ENCODE measurements at places on chromosomes 6 and 20.

DNA sequence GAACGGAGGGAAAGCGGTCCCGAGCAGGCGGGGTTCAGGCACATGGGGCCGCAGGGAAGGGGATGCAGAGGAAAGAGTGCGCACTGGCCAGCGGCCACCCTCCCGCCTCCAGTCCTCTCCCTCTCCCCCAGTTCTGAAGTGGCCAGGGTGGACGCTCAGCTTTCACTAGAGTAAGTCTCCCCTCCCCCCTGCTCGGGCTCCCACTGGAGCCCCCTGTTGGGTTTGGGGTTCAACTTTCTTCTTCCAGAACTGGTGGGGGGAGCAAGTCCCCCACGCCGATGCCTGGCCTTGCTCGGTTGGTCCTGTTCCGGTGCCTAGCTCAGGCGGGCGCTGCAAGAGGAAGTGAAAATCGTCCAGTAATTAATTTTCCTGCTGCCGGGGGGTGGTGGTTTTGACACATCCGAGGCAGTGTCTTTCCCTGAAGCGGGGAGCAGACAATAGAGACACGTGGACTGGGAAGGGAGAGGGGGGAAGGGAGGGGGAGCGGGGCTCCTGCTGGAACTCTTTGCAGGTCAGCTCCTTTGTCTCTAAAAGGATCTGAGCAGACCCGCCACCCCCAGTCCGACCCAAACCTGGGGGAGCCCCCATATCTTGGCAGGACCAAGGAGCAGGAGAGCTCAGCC, 824 bp upstream of the SCRT2 start:
- no peak for DNase-seq

GRCh38 chr20:59178983-59179595, 15.5 kb downstream of the ZNF831 start:
- DNase-seq: no peak

DNA sequence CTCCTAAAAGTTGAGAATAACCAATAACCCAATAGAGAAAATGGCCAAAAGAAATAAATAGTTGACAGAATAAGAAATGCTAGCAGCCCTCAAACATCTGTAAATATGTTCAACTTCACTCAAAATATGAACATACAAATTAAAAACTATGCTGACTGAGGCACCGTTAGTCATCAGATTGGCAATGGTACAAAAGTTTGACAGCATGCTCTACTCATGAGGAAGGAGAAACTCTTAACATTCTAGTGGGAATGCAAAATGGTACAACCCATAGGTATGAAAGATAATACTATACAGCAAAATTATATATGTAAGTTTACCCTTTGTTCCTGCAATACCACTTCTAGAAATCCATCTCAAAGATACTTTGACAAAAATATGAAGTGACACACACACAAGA, 1.6 kb upstream of the ZSCAN12 start:
- no peak for DNase-seq

- DNase-seq: no peak
These were observed 82.5 kb upstream of the BHLHE23 start for GRCh38 chr20:63089051-63089907.

DNA sequence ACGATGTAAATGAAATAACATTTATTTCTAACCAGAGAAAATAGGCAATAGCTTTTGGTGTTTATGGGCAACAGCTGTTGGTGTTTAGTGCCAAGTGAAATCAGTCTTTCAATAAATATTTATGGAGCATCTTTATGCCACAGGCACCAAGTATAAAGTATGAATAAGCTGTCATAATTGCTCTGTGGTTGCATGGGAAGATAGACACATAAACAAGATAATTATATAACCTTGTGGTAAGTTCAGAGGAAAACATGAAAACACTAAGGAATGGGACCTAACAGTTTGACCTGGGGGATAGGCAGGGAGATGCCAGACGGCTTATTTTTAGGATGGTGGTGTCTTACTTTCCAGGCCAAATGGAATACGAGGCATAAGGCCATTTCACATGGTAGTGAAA, 110.9 kb downstream of the GFRAL start:
- DNase-seq: no peak

- no peak for DNase-seq
These were observed 82.2 kb downstream of the PRDM1 start for GRCh38 chr6:106168097-106168888.

GRCh38 chr20:24939036-24939435, 10.0 kb upstream of the CST7 start:
- DNase-seq: no peak

GRCh38 chr20:59064214-59064722, 21.7 kb upstream of the PRELID3B start:
- no peak for DNase-seq

- no peak for DNase-seq
These were observed 33.2 kb upstream of the ANKRD60 start for GRCh38 chr20:58261660-58262059.

GRCh38 chr20:21615617-21616080, 89.8 kb upstream of the PAX1 start:
- peak; percentile 22 for DNase-seq

GRCh38 chr6:73157870-73158269, 67.4 kb downstream of the KHDC1L start:
- DNase-seq: no peak

- DNase-seq: no peak
These were observed 29.8 kb downstream of the EPM2A start for GRCh38 chr6:145705561-145705960.

DNA sequence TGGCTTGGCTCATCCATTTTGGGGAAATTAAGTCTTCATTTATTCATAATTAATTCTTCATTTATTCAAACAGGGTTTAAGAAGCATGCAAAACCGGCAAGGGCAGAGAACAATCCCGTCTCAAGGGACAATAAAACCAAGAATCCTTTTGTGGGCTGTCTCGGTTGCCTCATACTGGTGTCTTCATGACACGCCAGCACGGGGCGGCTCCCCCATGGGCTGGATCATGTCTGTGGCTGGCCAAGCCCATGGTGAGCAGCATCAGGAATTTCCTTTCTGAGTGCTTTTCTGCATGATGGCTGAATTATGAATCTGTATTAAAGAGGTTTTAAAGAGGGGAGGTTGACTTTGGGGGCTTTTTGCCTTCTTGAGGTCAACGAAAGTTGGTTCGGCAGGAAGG, 38.3 kb upstream of the DUSP22 start:
- no peak for DNase-seq

- no peak for DNase-seq
These were observed 388.3 kb downstream of the BMP2 start for GRCh38 chr20:7155794-7156193.

DNA sequence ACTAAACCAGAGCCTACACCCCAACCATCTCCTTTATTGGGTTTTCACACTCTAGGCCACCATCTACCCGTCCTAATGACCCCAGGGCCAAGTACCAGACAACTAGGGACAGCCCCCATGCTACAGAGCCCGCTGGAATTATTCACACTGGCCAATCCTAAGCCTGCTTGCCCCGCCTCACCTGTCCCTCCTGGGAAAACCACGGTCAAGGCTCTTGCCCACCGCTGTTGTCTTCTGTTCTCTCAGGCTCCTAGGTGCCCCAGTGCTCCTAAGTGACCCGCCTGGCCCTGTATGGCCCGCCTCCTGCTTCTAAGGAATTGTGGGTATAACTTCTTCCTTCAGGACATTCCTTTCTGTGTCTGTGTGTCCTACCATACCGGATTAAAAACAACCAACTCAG, 453.4 kb downstream of the CD83 start:
- no peak for DNase-seq

GRCh38 chr6:117591405-117591804, 10.9 kb downstream of the GOPC start:
- no peak for DNase-seq

DNA sequence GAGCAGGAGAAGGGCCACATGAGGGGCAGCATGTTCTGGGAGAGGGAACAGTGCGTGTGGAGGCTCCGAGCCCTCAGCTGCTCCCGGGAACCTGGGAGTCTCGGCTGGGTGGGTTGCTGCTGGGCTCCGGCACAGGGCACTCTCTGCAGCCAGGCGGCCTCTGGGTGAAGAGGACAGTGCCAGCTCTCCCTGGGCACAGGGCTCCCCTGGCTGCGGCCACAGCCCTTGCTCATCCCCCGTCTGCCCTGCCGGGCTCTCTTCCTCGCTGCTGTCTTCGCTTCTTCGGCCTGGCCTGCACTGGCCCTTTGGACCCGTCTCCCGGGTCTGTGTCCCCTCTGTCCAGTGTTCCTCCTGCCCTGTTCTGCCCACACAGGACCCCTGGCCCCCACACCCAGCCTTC, 48.2 kb downstream of the CDH4 start:
- DNase-seq: no peak

DNA sequence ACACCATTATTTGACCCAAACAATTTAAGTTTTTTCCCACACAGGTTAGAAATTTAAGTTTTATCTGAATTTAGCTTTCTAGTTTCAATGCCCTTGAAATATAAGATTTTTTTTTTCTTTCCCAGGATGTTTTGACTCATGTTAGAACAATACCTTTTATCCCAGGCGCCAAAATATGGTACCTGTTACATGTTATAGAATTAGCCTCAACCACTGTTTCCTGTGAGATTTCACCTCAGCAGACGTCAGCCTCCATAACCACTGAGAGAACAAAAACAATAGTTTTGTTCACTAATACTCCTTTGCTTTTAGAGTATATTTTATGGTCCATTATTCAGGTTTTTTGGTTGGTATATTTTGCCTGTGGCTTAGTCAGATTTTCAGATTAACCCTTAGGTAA, 302.9 kb downstream of the CDKAL1 start:
- DNase-seq: peak; percentile 11

GRCh38 chr6:140025171-140025570, 650.7 kb upstream of the CITED2 start:
- no peak for DNase-seq

- no peak for DNase-seq
These were observed 134.3 kb downstream of the PXDC1 start for GRCh38 chr6:3617192-3617631.

GRCh38 chr6:139640448-139640847, 266.0 kb upstream of the CITED2 start:
- DNase-seq: no peak

DNA sequence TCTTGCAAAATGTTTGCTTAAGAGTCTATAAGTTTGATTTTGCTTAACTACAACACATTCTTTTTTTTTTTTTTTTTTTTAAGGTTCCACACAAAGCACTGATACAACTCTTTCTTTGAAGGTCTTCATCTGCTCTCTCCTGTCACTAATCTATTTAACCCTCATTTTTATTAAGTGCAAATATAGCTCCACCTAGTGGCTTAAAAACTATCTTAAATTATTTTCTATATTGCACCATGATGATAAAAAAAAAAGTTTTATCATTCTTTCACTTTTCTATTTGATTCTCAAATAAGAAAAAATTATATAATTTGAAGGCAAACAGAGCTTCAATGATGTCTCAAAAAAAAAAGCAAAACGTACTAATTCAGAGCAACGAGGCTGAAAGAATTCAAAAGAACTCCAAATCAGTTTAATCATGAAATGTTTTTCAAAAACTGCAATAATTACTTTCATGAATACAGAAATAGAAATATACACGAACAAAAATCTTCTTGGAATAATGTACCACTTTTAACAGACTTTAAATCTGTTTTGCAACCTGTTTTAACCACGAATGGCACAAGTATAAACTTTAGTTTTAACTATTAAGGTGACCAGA, 12.8 kb downstream of the ESF1 start:
- DNase-seq: peak; percentile 27

DNA sequence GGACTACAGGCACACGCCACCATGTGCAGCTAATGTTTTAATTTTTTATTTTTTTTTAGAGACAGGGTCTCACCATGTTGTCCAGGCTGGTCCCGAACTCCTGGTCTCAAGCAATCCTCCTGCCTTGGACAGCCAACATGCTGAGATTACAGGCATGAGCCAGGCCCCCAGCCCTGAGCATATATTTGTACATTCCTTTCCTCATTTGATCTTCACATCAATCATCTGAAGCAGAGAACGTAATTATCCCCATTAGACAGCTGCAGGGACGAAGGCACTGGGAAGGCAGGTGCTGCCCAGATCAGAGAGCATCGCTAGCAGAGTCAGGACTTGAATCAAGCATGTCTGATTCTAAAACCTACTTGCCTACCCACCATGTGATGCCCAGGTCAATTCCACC, 41.0 kb upstream of the SIRPA start:
- no peak for DNase-seq

DNA sequence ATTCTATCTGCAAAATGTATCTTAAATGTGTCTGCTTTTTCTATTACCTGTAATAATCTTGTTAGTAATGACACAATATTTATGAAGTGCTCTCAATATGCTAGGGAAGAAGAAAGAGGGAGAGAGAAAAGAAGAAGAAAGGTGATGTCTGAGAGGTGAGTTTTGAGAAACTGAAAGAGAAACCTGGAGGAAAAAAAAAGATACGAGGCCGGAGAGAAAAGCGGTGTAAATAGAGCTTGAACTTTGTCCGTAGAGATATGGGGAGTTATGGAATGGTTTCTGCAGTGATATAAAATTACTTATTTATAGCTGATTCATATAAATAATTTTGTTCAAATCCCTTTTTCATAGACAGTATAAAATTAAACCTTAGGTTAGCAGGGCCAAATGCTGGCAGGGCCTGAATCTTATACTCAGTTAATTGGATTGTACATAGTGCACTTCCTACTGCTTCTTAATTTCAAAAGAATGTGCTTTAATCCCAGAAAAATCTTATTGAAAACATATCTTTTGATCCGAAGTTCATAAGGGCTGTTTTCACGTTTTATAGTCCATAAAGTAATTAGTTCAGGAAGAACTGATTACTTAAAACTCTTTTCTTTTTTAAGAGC, 43.0 kb downstream of the MYB start:
- no peak for DNase-seq

GRCh38 chr6:106782536-106783285, 153.3 kb downstream of the QRSL1 start:
- DNase-seq: no peak

DNA sequence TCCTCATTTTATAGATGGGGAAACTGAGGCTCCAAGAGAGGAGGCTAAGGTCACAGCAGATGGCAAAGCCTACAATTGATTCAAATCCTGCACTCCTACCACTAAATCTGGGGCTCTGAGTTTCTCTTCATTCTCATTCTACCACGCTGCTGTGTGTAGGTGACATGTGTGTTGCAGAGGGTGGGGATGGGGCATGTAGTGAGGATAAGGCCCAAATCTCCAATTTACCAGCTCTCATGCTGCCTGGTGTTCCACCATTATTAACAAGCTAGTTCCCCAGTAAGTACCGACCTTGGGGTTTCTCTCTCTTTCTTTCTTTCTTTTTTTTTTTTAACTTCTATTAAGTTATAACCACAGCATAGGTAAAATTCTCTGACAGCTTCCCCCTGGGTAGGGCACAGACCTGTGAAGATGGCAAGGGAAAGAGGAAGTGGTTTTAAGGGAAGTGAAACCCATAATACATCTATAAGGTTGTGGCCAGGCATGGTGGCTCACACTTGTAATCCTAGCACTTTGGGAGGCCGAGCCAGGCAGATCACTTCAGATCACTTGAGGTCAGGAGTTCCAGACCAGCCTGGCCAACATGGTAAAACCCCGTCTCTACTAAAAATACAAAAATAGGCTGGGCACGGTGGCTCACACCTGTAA, 13.0 kb upstream of the MATN4 start:
- peak; percentile 21 for DNase-seq

- no peak for DNase-seq
These were observed 745 bp upstream of the AGPAT1 start for GRCh38 chr6:32176476-32177182.
